ENCODE measurements at places on chromosomes 5 and 9.

GRCh38 chr5:93673316-93673954 is 68.0 kb downstream of the POU5F2 start:
- no peak for DNase-seq

DNA sequence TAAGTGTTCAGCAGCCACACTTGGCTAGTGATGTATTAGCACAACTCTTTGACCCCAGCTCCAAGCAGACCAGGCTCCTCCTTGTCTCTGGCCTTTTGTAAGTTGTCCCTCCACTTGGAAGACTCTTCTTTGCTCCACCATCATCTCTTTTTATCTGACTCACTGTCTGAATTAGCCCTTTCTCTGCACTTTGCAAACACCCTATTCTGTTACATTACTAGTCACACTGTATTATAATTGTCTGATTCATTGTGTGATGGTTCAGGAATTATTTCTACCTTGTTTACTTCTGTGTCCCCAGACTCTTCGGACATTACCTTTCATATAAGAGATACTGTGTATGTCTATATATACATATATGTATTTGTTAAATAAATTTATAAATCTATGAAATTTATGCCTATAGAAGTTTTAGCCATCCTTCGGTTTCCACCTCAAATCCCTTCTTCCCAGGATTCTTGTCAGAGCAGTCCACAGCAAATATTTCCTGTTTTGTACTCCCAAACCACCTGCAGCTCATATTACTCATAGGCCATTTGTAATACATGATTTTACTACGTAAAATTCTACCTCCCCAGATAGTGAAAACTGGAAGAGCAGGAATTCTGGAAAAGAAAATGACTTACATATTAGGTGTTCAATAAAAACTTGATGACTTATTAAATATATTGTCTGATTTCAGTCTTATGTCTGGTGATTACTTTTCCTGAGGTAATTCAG is 69.0 kb downstream of the MTAP start:
- DNase-seq = no peak

GRCh38 chr9:92781899-92782298 is 17.3 kb upstream of the BICD2 start:
- DNase-seq = no peak

GRCh38 chr5:90866333-90866732 is 307.7 kb downstream of the ADGRV1 start:
- DNase-seq = peak; percentile 81

- DNase-seq = no peak
Observed at GRCh38 chr5:83151821-83152220, 74.5 kb downstream of the XRCC4 start.

DNA sequence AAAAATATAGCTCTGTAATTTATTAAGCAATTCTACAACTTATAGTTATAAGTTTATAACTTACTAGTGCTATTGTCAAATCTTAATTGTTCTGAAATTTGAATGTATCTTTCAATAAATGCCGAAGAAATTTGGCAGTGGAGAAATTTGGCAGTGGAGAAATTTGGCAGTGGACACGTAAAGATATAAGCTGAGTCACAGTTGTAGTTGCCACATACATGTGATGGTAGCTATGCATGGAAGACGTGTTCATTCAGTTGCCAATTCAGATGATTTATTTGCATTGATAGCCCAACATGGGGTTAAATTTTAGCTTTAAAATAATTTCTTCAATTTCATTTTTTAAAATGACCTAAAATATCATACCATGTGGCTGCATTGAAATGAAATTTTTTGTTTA is 127.8 kb upstream of the NR4A3 start:
- no peak for DNase-seq

GRCh38 chr9:121282277-121283079 is 14.5 kb downstream of the GSN start:
- peak; percentile 98 for DNase-seq

- no peak for DNase-seq
Observed at GRCh38 chr5:23930985-23931384, 423.6 kb downstream of the PRDM9 start.
